ENCODE measurements at places on chromosomes 6 and 20.

- no peak for DNase-seq
- peaks cover under 1% of the 10 kb centered on the region for H3K4me1 ChIP-seq
- H3K27ac ChIP-seq = no peak overlapping the region
- no peaks in the 10 kb centered on the region for H3K27me3 ChIP-seq
Observed at GRCh38 chr6:168307695-168308021, 11.9 kb downstream of the DACT2 start.

DNA sequence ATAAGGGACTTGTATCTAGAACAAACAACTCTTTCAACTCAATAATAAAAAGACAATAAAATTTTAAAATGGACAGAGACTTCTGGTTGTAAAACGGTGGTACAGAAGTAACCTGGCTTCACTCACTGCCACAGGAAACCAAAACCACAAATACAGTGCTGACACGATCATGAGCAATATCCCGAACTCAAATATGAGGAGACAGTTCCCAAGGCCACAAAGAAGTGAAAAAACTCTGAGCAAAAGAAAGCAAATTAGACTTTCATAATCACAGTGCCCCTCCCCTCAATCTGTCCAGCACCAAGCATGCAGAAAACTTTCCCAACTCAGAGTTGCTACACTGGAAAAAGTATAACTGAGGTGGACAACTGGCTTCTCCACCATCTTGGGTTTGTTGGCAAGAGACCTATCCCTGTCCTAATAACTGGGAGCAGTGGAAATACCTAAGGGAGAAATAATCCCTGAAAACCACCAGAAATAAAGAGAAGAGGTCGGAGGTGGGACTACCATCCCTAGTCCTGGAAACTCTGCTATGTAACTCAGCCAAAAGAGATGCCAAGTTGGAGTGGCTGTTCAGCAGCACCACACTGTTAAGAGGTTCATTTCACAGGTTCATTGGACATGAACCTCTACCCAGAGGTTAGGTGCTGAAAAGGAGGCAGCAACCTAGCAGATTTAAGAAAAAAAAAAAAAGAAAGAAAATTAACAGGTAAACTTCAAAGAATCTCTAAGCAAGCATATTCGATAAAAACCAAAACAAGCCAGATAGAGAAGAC, 55.5 kb downstream of the REV3L start:
- no peaks in the 10 kb centered on the region for H3K27me3 ChIP-seq
- peaks cover 3% of the 10 kb centered on the region for H3K36me3 ChIP-seq
- H3K27ac ChIP-seq = no peak overlapping the region
- no peak for DNase-seq
- H3K4me3 ChIP-seq = no peak overlapping the region

DNA sequence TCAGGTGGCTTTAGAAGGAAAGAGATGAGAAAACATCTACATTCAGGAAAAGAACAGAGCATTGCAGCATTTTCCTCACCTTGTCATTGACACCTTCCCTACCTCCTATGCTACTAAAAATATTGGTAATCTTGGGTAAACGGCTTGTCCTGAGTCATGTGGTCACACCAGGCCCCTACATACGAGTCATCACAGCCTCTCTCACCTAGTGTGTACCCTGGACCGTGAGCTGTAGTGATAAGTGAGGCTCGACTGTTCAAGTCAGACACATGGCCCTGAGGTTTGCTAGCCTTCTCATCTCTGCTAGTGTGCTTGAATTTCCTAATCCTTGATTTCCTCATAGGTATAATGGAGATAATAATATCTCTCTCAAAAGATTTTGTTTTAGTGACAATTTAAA, 29.6 kb upstream of the TMEM244 start:
- H3K4me1 ChIP-seq = no peaks in the 10 kb centered on the region
- no peak for DNase-seq
- no peak overlapping the region for H3K27ac ChIP-seq
- no peaks in the 10 kb centered on the region for H3K36me3 ChIP-seq

DNA sequence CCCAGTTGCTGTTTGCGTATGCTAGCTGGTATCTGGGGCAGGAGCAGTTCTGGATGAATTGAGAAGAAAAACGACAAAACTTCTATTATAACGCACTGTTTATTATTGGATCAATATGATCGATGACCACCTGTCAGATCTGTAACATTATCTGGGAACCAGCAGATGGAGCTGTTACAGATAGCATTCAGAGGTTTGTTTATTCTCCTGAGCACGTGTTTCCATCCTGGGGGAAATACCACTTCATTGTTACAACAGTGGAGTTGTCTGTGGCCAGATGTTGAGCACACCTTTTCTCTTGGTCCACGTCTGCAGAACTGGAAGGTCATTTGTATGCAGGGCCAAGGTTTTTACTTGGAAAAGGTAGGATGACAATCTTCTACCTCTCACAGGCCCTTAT, 16.0 kb upstream of the NKX2-2 start:
- no peaks in the 10 kb centered on the region for H3K4me1 ChIP-seq
- H3K4me3 ChIP-seq = no peak overlapping the region
- H3K27me3 ChIP-seq = peaks cover 41% of the 10 kb centered on the region
- H3K36me3 ChIP-seq = no peaks in the 10 kb centered on the region
- no peak for DNase-seq

DNA sequence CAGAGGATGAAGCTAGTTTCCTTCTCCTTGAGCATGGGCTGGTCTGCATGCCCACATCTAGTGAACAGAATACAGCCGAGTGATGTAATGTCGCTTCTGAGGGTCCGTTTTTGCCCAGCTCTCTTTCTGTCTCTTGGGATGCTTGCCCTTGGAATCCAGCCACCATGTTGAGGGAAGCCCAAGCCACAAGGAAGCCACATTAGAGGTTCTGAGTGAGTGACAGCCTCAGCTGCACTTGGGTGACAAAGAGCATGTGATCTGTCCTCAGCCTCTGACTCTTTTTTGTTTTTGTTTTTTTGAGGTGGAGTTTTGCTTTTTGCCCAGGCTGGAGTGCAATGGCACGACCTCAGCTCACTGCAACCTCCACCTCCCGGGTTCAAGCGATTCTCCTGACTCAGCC, 100.6 kb upstream of the SALL4 start:
- no peak overlapping the region for H3K4me3 ChIP-seq
- no peak for DNase-seq

GRCh38 chr6:8110117-8110721, 7.9 kb upstream of the EEF1E1 start:
- H3K27ac ChIP-seq = no peak overlapping the region
- no peak for DNase-seq
- no peaks in the 10 kb centered on the region for H3K4me1 ChIP-seq
- no peak overlapping the region for H3K4me3 ChIP-seq

- H3K36me3 ChIP-seq = no peaks in the 10 kb centered on the region
- H3K4me1 ChIP-seq = no peaks in the 10 kb centered on the region
- no peak overlapping the region for H3K4me3 ChIP-seq
- DNase-seq = no peak
Observed at GRCh38 chr6:8688821-8689220, 253.5 kb upstream of the SLC35B3 start.

GRCh38 chr20:32674362-32674789, 635 bp upstream of the C20orf203 start:
- H3K36me3 ChIP-seq = no peaks in the 10 kb centered on the region
- no peak for DNase-seq
- no peak overlapping the region for H3K27ac ChIP-seq
- H3K4me3 ChIP-seq = no peak overlapping the region
- peaks cover 9% of the 10 kb centered on the region for H3K4me1 ChIP-seq

DNA sequence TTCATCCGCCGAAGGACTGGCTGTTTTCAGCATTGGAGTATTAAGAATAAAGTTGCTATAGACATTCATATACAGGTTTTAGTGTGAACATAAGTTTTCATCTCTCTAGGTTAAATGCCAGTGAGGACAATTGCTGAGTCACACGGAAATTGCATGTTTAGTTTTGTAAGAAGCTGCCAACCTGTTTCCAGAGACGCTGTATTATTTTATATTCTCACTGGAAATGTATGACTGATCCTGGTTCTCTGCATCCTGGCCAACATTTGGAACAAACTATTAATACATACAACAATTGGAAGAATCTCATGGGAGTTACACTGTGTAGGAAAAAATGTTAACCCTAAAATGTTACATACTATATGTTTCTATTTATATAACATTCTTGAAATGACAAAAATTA, 16.7 kb upstream of the TGM6 start:
- H3K4me1 ChIP-seq = no peaks in the 10 kb centered on the region
- no peak overlapping the region for H3K4me3 ChIP-seq
- no peak for DNase-seq
- no peaks in the 10 kb centered on the region for H3K36me3 ChIP-seq

GRCh38 chr20:35561268-35561667, 19.4 kb downstream of the ERGIC3 start:
- no peaks in the 10 kb centered on the region for H3K4me1 ChIP-seq
- peaks cover 19% of the 10 kb centered on the region for H3K36me3 ChIP-seq
- H3K4me3 ChIP-seq = no peak overlapping the region
- no peaks in the 10 kb centered on the region for H3K27me3 ChIP-seq
- DNase-seq = no peak

DNA sequence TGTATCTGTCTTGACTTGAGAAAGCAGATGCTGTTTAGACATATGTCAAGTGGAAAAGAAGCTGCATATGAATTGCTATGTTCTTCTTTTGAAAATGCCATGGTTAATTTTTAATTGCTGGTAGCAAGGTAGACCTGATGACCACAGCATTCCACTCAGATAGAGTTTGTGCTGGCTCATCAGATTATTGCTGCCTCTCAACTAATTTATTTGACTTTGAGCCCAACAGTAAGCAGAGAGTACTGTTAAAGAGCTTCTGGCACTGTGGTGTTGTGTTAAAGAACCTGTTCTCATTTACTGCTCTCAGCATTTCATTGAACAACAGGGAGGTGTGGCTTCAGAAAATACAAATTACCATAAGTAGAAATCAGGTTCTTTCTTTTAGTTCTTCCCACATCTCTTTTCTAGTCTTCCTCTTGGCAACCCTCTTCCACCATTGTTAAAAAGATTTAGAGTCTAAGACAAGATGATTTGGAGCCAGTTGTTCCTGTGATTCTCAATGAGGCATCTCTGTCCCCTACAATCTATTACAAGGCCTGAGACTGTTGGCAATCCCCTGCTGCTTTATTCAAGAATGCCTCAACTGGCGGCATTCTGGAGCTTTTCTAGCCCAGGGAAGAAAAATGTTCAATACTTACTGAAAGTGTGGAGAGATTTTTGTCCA, 967.6 kb upstream of the GJE1 start:
- DNase-seq = no peak
- no peaks in the 10 kb centered on the region for H3K27me3 ChIP-seq
- no peaks in the 10 kb centered on the region for H3K4me1 ChIP-seq
- no peak overlapping the region for H3K27ac ChIP-seq

GRCh38 chr6:46170357-46171289, at the start of gene ENPP5:
TSS of gene ENPP5 (minus strand) at chr6:46170980. CDS start at chr6:46168262, 2,718 bp downstream.
- peaks cover 18% of the 10 kb centered on the region for H3K4me1 ChIP-seq
- H3K4me3 ChIP-seq = peak within 1 kb of the TSS; percentile 67
- H3K36me3 ChIP-seq = no peaks in the 10 kb centered on the region
- H3K27me3 ChIP-seq = peaks cover 9% of the 10 kb centered on the region
- H3K27ac ChIP-seq = no peak within 1 kb of the TSS

DNA sequence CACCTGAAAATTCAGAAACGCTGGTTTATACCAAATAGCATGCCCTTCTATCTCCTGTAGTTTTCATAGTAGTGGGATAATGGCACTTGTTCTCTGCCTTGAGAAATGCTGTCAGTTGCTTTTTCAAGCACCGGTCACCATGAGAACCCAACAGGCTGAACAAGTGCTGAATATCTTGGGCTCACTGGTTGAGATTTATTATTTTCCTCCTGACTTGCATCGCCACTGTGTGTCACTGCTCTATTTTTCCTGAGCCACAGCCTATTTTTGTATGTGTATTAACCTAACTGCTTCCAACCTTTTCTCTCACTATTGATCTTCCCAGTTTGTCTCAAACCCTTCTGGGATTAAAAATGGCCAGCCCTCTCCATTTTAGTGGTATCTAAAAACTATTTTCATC, 71.9 kb downstream of the OPN5 start:
- no peaks in the 10 kb centered on the region for H3K36me3 ChIP-seq
- H3K27me3 ChIP-seq = no peaks in the 10 kb centered on the region
- DNase-seq = no peak
- H3K4me3 ChIP-seq = no peak overlapping the region

DNA sequence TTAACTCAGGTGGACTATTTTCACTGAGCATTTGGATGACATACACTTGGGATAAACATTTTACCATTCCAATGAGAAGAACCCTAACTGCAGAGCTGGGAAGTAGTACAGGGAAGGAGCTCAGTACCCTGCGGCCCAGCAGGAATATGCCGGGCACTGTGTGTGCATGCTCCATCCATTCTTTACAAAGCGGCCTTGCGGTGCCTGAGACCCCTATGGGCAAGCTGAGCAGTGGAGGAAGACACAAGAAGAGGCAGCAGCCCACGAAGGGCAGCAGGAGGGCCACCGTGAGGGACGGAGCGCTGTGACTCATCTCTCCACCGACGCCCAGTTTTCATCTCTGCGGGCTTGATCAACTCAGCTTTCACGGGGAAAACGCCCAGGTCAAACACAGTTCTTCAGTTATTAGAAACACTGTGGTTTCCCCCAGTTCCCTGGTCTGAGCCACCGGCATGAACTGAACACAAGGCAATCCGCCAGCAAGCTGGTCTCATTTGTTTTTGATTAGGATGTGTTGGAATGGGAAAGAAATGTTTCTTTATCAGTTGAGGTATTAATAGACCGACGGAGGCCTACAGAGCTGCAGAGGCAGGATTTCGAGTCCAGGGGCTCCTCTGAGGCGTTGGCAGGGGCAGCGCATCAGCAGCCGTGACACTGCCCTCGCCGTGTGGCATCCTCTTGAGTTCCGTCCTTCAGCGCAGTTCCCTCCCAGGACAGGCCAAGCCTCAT, 44.9 kb downstream of the IRF4 start:
- H3K27ac ChIP-seq = peak overlapping the region; percentile 30
- H3K27me3 ChIP-seq = peaks cover 3% of the 10 kb centered on the region
- H3K4me3 ChIP-seq = no peak overlapping the region
- DNase-seq = no peak
- H3K36me3 ChIP-seq = no peaks in the 10 kb centered on the region

DNA sequence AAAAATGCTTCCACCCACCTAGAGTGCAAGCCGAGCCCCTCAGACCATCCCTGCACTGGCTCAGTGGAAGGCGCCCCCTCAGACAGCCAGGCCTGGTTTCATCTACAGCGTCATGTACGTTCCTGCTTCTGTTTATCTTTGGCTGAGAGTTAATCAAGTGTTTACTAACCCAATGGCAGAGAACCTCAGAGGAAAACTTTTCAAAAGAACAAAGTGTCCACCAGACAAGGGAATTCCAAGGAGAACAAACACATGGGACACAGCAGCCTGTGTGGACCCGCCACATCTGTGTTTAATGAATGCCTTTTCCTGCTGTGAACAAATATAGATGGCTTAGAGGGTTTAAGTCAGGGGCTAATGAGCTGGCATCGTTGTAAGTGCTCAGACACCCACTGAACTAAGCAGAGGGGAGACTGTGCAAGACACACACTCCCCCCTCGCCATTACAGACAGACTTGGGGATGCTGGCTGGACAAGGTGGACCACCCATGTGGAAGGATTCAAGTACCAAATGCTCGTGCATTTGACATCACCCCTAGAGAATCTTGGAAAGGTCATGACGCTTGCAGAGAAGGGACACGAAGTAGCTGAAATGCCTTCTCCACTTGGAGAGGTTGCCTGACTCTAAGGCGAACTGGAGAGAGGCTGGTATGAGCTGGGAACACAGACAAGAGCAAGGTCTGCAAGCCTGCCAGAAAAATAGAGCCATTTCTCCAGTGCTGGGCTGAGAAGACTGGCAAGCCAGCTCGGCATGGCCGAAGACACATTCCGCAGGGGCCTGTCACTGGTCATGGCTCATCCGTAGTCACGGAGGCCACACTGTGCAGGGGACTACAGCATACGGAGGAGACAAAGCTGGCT, 53.5 kb upstream of the NXT1 start:
- no peaks in the 10 kb centered on the region for H3K36me3 ChIP-seq
- no peaks in the 10 kb centered on the region for H3K27me3 ChIP-seq

GRCh38 chr6:149948011-149948410, 6.2 kb downstream of the ULBP2 start:
- no peak overlapping the region for H3K27ac ChIP-seq
- no peaks in the 10 kb centered on the region for H3K4me1 ChIP-seq
- DNase-seq = peak; percentile 38
- H3K4me3 ChIP-seq = no peak overlapping the region
- no peaks in the 10 kb centered on the region for H3K36me3 ChIP-seq
